Frontal cortex (tissue), 4 donors: ENCODE measurements at places on chromosomes 2 and 18. TPM values are rescaled to one million over a fixed set of nuclear protein-coding genes. Genes with fewer than 3 reads are reported as not detected.

Gene FABP1
- total RNA-seq = not detected

DNA sequence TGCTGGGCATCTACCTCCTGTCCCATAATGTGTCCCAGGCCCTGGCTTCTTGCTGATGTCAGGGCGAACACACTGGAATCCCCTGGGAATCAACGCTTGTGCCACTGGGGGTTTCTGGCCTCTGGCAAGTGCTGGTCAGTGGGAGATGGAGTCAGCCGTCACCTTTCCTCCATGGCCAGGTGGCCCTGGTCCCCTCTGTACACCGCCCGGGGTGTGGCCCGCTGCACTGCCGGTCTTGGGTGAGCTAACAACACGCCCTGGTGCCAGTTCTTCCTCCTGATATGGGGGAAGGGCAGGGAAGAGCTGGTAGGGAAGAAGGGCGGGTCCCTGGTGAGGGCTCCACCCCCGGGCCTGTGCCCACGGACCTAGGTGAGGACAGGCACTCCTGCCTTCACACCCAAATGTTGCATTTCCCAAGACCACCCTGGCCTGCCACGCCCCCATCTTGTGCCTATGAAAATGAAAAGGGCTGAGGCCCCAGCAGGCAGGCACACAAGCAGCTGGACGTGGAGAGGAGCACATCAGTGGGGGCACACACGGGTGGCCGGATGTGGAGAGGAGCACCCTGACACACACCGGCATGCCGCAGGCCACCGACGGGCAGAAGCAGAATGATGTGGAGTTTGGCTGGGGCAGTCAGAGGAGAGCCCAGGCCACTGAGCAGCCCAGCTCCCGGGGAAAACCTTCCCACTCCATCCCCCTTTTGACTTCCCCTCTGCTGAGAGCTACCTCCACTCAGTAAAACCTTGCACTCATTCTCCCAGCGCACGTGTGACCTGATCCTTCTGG, 140.5 kb downstream of the ASB1 start:
- no peak for DNase-seq

GRCh38 chr18:37294951-37295350, 270.6 kb downstream of the CELF4 start:
- no peak for DNase-seq

DNA sequence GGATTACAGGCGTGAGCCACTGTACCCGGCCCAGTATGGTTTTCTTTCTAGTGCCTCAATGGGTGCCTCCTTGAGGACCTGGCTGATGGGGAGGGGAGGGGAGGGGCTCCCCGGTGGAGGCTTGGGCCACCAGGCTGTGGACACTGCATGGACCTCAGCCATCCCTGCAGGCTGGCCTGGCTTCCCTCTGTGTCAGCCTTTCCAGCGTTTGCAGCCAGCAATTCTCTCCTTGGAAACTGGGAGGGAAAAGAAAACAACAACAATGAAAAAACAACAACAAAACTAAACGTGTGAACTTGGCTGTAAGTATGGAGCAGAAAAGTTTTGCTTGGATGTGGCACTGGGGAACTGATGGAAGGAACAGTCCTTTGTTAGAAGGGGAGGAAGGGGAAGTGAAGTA, 159.3 kb downstream of the GLI2 start:
- DNase-seq = no peak

GRCh38 chr18:41982942-41983660, 28.1 kb downstream of the PIK3C3 start:
- DNase-seq = no peak

- DNase-seq = no peak
These were observed 347.5 kb downstream of the CELF4 start for GRCh38 chr18:37218022-37218590.

Gene CHRNG
- total RNA-seq = not detected

Gene SH2D6
- 0.41 TPM for total RNA-seq

DNA sequence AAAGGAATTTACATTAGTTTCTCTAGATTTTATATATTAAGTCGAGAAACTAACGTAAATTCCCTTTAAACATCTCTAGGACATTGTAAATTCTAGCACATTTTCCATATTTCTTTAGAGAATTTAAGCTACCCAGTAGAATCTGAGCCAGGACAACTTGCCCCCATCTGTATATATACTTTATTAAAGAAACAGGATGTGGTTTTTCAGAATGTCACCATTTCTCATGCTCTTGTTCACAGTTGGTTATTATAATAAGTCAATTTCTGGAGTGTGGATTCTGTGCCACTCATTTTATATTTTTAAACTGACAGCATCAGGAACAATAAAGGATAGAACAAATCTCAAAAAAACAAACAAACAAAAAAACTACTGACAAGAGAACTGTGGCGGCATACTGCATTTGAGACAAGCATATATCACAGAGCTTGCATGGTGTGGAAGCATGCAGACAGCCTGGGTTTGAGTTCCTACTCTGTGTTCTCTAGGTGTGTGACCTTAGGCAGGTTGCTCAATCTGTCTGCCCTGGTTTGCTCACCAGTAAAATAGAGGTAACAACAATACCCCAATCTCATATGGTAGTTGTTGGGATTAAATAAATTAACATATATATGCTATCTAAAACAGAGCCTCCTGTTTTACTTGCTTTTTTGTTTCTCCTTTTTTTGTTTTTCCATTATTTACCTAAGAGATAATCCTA, 61.4 kb upstream of the DNER start:
- DNase-seq = no peak

Gene OTOS
- total RNA-seq = 0.41 TPM

Gene SERPINB12
- total RNA-seq = not detected

Gene RBBP8
- total RNA-seq = 26.9 TPM

DNA sequence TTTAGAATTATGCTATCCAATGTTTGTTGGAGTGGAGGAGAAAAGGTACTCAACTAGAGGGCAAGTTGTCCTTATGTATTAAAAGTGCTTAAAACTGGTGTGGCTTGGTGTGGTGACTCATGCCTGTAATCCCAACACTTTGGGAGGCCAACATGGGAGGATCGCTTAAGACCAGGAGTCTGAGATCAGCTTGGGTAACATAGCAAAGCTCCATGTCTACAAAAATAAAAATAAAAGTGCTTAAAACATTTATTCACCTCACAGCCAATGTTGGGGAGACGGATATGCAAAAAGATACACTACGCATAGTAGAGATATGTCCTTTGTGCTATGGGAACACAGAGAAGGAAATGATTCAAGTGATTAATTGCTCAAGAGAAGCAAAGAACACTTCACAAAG, 19.3 kb upstream of the TNFAIP6 start:
- no peak for DNase-seq

DNA sequence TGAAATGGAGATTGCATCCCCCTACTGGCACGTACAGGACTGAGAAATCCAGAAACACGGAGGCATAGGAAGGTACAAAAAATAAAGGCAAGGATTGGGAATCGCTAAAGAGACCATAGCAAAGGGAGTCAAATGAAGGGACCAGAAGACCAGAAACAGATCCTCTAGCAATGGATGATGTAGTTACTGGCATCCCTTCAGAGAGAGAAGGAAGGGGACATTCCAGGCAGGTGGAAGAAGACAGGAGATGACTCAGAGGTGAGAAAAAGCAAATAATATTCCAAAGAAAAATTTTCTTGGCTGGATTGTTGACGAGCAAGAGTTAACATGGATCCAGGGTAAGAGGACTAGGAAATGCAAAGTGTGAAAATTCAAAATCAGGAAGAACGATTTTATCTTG, 78.4 kb upstream of the FZD7 start:
- DNase-seq = no peak

GRCh38 chr2:31205186-31205585, 12.1 kb downstream of the CAPN14 start:
- no peak for DNase-seq

GRCh38 chr2:233470839-233471238, 95.7 kb downstream of the USP40 start:
- DNase-seq = no peak

GRCh38 chr2:120820953-120821279, 85.2 kb downstream of the GLI2 start:
- DNase-seq = no peak

DNA sequence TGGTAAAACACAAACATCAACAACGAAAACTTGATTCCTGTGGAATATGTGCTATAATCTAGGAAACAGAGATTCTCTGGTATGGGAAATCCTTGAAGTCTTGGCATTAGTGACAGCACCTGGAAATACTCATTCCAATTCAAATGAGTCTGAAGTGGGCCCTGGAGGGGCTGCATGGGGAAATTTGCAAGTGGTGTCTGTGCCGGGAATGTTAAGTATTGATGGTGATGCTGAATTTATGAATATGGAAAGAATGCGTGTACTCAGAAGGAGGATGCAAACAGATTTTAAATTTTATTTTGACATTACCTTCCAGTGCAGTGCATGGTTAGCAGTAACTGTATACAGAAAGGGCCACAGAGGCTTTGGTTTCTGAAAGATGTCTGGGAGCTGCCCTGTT, 37.2 kb downstream of the PTPRM start:
- no peak for DNase-seq

DNA sequence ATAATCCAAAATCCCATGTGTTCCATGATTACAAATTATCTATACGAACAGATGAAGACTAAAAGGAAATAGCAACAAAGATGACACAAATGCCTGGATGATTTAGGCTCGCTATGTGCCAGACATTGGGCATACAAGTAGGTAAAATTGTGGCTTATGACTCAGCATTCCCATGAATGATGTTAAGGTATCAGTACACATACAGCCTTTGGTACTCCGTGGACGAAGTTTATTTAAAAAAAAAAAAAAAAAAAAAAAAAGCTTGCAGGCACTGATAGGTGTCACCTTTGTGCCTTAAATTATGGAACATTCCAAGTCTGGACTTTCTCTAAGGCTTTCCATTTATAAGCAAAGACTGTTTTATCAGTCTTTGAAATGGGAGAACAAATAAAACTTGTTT, 2.7 kb downstream of the CHAC2 start:
- no peak for DNase-seq
